ENCODE measurements at places on chromosomes 11 and 22.
A peak's percentile ranks its signal among the peaks of the same experiment; 100 is the strongest.

GRCh38 chr11:2269601-2270321 is 627 bp downstream of the ASCL2 start:
- no peak for DNase-seq

DNA sequence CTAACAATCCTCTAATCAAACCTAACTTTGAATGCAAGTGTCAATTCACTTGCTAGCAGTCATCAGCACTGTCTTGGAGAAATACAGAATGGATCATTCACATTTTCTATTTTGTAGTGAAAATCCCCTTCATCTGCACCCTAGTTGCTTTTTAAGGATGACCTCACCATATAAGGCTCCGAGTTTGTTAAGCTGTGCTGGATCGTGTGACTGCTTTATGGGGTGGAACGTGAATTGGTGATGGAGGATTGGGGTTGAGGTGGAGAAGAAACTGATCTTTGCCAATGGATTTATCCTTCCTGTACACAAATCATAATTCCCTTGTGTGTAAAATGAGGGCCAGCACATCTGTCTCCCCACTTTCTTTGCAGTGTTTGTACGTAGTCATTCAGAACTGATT is 85.6 kb upstream of the TBCEL start:
- no peak for DNase-seq

DNA sequence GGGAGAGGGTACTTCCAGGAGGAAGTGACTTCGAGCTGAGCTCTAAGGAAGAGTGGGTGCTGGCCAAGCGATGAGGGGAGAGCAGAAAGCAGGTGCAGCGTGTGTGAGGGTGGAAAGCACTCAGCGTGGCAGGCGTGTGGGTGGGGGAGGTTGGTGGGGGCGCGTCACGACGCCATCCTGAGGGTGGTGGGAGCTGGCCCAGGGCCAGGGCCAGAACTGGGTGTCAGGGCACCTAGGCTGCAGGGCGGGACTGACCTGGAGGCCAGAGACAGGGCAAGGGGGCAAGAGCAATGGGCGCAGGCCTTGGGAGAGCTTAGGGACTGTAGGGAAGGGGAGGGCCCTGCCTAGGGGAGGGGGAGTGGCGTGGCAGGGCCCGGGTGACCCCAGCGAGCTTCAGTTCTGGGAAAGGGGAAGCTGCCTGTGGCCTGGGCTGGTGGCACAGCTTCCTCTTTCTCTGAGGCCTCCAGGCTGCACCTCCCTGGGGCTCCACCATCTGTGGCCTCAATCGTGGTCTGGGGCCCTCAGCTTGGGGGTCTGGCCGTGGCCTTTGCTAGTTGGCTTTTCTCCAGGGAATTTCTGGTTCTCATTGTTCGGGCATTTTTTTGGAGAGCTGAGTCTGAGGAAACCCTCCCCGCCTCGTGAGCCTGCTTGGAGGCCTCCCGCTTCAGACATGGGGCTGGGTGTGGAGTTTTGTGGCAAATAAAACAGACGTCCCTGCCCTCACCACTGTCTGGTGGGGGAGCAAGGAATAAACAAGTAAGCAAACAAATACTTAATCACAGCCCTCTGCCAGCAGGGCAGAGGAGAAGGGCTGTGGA is 8.9 kb downstream of the RELT start:
- DNase-seq, result no peak

- no peak for DNase-seq
Observed at GRCh38 chr11:67120881-67121710, 2.0 kb downstream of the KDM2A start.

- DNase-seq, result no peak
Observed at GRCh38 chr11:105910095-105910715, 111.8 kb downstream of the MSANTD4 start.

DNA sequence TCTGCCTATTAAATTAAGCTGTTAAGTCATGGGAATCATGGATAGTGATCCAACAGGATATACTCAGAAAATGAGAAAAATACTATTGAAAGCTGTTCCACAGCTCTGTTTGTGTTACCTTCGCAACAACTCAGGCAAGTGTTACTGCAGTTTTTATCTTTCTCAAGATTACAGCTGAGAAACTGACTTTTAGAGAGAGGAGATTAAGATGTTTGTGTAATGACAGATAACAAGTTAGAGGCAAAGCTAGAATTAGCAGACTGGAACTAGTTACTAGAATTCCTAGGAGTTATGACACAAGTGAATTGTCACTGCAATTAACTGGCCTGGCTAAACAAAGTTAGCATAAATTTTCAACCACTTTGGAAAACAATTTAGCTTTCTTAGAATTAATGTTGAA is 1.6 kb downstream of the SLN start:
- DNase-seq, result no peak

- DNase-seq, result no peak
Observed at GRCh38 chr22:20567371-20567847, 60.0 kb downstream of the MED15 start.

DNA sequence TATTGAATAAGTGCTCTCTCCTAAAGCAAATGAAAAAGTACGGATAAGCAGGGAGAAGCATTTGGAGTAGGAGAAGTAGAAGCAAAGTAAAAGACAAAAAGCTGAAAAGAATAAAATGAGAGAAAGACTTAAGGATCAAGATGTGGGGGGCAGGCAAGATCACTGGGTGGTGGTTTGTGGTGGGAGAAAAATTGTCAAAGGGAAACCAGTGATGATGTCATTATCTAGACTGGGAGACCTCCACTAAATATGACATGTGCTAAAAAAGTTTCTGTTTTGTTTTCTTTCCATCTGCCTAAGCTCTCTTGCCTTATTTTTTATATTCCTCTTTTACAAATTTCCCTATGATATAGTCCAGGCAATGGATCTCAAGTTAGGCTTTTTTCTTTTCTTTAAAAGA is 14.8 kb upstream of the MAML2 start:
- DNase-seq, result no peak

DNA sequence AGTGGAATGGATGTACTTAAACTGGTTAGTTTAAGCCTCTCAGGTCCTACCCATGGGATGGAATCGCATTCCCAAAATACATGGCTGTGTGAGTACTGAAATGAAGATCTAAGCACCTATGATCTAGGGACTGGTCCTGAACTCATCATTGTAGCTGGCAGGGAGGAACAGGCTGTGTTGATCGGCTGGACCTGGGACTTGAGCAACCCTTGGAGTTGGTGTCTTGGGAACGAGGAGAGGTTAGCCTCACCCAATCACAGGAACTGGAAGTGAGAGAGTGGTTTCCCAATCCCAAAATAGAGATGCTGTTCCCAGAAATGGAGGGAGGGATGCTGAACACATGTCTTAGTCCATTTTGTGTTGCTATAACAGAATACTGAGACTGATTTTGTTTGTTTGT is 16.4 kb upstream of the ASCC2 start:
- no peak for DNase-seq

DNA sequence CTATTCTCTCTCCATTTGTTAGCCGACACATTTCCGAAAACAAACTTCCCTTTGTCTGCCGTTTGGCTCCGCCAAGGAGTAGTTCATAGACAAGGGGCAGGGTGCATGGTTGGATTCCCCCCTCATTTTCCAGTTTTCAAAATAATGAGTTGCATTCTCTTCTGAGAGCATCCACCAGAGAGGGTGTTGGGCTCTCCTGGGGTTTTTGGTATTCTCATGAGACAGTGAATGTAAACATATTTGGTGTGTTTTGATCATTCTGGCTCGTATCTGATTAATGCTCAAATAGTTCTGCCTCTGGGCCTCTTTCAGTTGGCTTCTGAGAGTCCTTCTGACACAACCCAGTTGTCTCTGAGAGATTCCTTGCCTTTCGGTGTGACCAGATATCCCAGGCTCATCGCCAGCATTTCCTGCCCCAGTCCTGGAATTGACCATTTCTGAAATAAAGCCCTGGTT is 21.7 kb downstream of the GRAMD4 start:
- DNase-seq, result no peak

- DNase-seq, result no peak
Observed at GRCh38 chr11:44973632-44974401, 23.1 kb upstream of the TP53I11 start.

GRCh38 chr11:120499088-120499487 is 12.5 kb upstream of the GRIK4 start:
- no peak for DNase-seq

GRCh38 chr11:82895437-82896091 is 4.7 kb downstream of the PRCP start:
- no peak for DNase-seq

- peak; percentile 85 for DNase-seq
Observed at GRCh38 chr11:82867495-82868082, 32.6 kb downstream of the PRCP start.

DNA sequence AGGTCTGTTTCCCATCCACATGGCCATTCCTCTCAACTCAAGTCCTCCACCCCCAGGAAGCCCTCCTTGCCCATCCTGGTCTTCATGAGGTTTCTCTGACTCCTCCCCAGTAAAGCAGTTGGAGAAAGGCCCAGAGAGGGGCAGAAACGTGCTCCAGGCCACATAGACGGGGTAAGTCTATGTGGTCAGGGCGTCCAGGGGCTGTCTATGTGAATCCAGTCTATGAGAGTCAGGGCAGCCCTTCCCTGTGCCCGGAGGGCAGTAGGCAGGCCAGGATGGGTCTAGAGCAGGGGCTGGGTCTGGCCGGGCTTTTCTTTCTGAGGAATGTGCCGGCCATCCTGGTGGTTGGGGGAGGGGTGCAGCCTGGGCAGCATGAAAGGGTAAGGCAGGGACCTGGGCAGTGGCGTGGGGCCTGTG is 11.7 kb downstream of the GUCD1 start:
- no peak for DNase-seq

- no peak for DNase-seq
Observed at GRCh38 chr11:124971810-124972209, 17.8 kb downstream of the CCDC15 start.

- no peak for DNase-seq
Observed at GRCh38 chr11:111265421-111265820, 19.9 kb downstream of the POU2AF2 start.

- no peak for DNase-seq
Observed at GRCh38 chr22:37492428-37493344, 6.5 kb upstream of the MFNG start.

DNA sequence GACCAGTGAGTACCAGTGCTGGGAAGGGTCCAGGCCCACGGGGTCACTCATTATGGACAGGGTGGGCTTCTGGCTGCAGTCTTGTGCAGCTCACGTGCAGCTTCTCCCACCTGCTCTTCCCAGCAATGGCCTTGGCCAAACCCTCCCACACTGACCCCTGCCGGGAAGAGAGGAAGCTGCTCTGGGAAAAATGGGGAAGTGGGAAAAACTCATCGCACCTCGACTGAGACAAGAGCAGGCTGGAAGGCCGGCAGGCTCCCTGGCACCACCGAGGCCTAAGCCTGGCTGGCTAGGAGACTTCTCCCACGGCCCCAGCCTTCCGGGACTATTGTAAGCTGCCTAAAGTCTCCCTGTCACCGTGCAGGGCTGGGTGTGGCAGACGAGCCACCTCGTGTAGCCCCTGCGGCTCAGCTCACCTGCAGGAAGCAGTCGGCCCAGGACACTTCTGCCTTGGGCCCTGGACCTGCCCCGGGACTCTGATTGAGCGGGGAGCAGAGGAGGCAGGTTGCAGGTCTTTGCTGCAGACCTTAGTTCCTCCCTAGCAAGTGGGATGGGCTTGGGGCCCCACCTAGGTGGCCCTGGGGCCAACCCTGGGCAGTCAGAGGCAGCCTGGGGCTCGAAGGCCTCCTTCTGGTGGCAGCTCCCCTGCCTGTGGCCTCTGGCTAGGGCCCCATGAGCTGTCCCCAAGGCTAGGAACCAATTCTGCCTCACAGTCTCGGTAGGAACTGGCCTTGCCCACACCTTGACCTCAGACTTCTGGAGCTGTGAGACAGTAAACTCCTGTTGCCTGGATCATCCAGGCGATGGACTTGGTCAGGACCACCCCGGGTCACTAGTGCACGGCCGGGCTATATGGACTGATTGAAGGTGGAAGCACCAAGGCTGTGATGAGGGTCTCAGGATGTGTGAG is 23.1 kb downstream of the MRGPRG start:
- no peak for DNase-seq

DNA sequence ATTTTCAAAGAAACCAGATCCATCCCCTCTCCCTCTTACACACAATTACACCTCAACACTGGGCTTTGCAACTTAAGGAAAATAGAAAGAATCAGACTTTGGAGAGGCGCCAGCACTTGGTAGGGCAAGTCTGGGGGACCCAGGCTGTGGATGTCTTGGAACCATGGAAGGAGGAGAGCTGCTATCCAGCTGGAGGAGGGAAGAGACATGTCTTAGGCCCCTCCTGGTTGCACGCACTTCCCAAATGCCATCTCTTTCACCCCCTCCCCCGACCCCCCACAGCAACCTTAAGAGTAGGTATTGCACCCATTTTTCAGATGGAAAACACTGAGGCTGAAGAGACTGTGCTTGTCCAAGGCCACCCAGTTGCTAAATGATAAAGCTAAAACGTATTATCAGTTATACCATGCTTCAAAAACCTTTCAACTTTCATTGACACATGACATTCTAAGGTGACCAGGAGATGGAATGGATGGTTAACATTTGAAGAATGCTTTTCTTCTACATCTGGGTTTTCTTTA is 3.9 kb downstream of the TIMP3 start:
- no peak for DNase-seq

Measured in stimulated activated CD4-positive, alpha-beta T cell treated with anti-CD3 and anti-CD28 coated beads, TNF-alpha, amount 100 ng/mL, for 48 hours (primary cell).